ENCODE measurements at places on chromosomes 11 and 22.

GRCh38 chr11:13160346-13160745, 117.2 kb upstream of the BMAL1 start:
- ATAC-seq = no peak

GRCh38 chr11:113256431-113257202, 57.8 kb upstream of the TTC12 start:
- ATAC-seq = no peak

DNA sequence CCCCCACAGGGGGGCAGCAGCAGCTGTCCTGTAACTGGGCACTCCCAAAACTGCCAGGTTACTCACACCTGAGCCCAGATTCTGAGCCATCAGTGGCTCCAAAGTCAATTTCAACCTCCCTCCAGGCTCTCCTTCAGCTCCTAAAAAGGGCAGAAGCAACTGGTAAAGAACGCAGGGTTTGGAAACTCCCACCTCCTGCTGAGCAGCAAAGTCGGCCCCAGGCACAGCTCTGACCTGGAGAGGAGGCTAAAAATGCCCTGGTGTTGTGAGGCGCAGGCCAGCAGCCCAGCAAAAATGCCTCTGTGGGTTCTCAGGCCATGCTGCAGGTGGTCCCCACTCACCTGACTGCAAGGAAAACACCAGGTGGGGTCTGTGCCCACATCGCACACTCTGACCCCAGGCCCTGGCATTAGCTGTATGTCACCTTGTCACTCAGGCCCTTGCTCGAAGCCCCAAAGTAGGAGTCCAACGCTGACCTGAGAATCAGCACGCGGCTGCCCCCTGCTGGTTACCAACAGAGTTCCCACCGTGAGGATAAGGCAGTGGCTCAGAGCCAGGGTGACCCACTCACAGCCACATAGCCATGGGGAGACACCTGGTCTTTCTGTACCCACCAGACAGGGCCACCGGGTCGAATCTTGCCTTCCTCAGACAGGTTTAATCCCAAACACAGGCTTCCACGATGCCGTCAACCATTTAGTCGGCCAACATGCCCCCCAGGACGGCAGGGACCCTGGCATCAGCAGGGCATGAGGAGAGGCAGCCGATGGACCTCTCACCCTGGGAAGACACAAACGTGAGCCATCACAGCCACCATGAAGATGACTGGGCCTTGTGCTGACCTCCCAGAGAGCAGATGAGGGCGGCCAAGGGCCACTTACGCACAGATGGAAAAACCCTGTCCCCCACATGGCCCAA, 11.1 kb downstream of the POLR3H start:
- peak; percentile 76 for ATAC-seq

GRCh38 chr11:34104680-34105078, 750 bp upstream of the NAT10 start:
- ATAC-seq = no peak

GRCh38 chr11:129236850-129237249, 44.7 kb upstream of the ARHGAP32 start:
- ATAC-seq = no peak

All from gastroesophageal sphincter (tissue), 4 donors.